Activated T-cell treated with anti-CD3 and anti-CD28 coated beads, Interleukin-2, amount 50 U/mL, for 48 hours (primary cell): ENCODE measurements at places on chromosomes 4 and X.

GRCh38 chr4:47836641-47837093, 1.2 kb downstream of the CORIN start:
- peak; percentile 75 for DNase-seq

GRCh38 chr4:31366041-31366440, 645.9 kb downstream of the PCDH7 start:
- no peak for DNase-seq

DNA sequence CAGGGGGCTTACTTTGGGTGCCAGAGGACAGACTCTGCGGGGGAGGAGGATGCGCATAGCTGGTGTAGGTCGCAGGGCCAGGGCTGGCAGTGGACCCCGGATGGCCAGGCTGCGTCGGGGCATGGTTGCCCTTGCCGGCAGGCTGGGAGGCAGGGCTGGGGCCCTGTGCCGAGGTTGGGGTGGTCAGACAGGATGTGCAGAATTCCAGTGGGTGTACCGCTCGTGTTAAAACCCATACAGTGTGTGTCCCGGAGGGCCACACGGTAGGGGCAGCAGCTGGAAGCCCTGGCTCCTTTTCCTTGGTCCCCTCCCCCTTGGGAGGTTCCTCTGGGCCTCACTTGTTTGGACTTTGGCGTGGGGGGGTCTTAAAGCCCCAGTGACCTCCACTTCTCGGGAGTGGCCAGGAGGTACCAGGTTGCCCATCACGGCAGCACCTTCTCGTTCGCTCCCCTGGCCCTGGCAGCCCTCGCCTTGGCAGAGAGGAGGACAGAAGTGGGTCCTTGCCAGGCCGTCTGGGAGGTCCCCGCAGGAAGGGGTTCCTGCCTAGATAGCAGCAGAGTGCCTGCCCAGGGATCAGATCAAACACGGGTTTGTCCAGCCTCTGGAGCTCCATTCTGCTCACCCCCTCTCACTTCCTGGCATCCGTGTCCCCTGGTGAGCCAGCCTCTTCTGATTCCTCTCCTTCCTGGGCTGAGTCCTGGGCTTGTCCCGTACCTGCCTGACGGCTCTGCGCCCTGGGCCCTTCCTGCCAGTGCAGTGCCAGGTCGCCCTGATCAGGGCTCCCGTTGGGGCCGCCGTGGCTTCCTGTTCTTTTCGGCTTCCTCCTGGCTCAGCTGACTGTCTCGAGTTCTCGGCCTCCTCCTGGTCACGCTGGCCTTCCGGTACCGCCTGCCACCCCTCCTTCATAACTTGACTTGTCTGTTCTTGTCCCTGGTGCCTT, 56.7 kb upstream of the HGFAC start:
- DNase-seq = no peak

- peak; percentile 76 for DNase-seq
Measured at GRCh38 chrX:69285881-69286564, 120.8 kb upstream of the PJA1 start.

- no peak for DNase-seq
Measured at GRCh38 chr4:149311076-149311475, 504.6 kb downstream of the IQCM start.

- peak; percentile 92 for DNase-seq
Measured at GRCh38 chrX:119852382-119853353, at the start of gene UPF3B. UPF3B (minus strand) TSS chrX:119852963; CDS start chrX:119852928, 35 bp downstream.

DNA sequence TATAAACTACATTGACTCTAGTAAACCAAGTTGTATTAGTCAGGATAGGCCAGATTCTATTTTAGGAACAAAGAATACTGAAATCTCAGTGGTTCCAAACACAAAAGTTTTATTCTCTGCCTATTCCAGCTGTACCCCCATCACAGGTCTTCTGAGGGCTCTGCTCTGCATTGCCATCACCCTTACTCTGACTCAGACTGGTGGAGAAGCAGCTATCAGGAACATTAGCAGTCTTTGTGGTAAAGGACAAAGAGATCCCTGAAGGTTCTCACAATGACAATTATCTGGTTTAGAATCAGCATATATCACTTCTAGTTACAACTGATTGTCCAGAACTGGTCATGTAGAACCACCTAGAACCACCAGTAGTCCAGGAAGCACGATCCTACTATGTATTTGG, 251.1 kb downstream of the GLUD2 start:
- no peak for DNase-seq

- no peak for DNase-seq
Measured at GRCh38 chr4:86174506-86174905, 185.3 kb downstream of the MAPK10 start.

GRCh38 chr4:952881-953573, 20.3 kb downstream of the DGKQ start:
- DNase-seq = no peak

GRCh38 chr4:165016971-165017370, 14.8 kb upstream of the TRIM60 start:
- no peak for DNase-seq

DNA sequence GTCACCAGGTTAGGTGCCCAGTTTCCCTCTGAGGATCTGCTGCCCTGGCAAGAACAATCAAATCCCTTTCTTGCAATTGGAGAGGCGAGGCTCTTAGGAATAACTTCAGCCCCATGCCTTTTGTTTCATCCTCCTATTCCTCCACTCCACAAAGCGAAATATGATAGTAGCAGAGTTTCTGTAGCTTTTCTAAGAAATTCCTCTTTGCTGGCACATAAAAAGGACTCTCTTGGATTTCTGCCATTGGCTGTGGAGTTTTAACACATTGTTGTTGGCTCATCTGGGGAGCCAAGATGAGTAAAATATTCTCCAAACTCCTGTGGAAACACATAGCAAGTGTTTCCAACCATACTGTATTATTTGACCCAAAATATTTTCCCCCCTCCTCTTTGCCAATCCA, 11.0 kb upstream of the ADGRG2 start:
- no peak for DNase-seq

GRCh38 chr4:183408796-183409195, 35.6 kb upstream of the CDKN2AIP start:
- no peak for DNase-seq

DNA sequence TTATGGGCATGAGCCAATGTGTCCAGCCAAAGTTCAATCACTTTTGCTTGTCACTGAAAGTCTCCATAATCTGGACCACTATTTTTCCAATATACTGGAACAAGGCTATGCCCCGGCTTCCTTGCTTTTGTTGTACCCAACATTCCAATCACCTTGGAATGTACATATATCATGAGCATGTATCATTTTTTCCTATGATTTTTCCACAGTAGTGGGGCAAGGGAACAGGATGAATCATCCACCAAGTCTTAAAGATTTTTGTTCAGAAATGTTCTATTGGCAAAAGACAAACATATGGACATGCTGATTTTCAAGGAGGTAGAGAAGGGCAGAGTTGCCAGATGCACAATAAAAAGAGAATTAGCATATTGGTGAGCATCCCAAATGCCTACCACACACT, 548.1 kb upstream of the INTU start:
- DNase-seq = no peak

DNA sequence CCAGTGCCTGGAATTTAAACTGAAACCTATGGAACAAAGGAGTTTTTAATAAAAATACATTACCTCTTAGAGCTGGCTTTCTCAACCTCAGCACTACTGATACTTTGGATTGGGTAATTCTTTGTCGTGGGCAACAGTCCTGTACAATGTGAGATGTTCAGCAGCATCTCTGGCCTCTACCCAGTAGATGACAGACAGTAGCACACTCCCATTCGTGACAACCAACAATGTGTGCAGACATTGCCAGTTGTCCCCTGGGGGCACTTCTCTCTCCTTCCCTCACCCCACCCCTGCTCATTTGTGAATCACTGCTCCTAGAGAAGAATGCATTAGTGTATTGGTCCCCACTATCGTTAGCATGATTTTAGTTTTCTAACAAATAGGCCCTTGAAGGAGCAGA, 16.2 kb downstream of the GPAT3 start:
- no peak for DNase-seq

GRCh38 chr4:110654254-110654635, 31.4 kb upstream of the PITX2 start:
- no peak for DNase-seq

DNA sequence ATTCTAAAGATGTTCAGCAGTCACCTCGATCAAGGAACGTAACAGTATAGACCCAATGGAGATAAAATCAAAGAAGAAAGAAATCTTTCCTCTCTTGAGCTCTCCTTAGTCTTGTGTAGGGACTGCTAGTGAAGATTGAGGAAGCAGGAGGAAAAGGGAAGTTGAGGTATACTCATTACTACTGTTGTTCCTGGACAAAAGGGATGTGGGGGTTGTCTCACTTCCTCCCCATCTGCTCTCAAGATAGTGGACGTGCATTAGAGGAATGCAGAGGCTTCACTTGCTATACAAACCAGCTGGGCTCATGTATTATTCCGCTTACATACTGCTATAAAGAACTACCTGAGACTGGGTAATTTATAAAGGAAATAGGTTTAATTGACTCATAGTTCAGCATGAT, 208.9 kb upstream of the ARHGEF9 start:
- no peak for DNase-seq

DNA sequence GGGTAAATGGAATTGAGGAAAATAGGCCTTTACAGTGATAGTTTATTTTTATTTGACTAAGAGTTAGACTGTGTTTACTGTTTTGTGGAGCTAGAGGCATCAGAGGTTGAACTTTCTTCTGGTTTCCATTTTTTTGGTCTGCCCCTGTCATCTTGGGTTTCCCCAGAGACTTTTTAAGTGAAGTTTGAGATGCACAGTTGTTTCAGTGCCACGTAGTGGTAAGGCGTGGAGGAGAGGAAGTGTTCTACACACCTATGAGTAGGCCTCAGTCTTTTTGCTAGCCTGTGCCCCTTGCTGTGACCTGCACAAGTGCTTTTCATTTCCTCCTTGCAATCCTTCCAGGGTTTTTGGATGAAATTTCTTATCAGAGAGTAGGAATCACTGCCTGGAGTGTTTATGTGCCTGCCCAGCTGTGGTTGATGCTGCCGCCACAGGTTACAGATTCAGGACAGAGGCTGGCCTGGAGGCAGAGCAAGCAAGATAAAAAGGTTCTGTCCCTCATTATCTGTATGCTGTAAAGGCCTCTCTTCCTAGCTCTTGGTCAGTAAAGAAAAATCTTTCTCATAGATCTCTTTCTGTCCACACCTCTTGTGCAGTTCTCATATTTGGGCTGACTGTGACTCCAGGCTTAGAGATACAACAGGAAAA, 12.5 kb upstream of the HSFX4 start:
- no peak for DNase-seq

DNA sequence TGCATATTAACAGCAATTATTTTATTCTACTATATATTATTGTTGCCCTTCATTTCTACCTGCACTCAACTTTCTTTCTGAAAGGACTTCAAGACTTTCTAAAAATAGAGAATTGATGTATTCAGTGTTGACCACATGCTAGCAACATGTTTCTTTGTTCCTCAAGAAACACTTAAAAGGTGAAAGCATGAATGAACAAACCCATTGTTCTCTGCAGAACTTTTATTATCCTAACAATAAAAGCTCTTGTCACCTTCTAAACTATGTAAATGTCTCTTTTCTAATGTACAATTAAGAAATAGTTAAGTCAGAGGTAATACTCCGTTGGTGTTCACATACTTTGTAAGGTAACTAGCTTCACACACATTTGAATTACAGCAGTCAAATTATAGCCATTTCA, 638.7 kb downstream of the FSTL5 start:
- DNase-seq = no peak

- DNase-seq = no peak
Measured at GRCh38 chr4:151940291-151940690, 179.5 kb upstream of the GATB start.

- DNase-seq = no peak
Measured at GRCh38 chr4:67575232-67576058, 16.9 kb downstream of the STAP1 start.

DNA sequence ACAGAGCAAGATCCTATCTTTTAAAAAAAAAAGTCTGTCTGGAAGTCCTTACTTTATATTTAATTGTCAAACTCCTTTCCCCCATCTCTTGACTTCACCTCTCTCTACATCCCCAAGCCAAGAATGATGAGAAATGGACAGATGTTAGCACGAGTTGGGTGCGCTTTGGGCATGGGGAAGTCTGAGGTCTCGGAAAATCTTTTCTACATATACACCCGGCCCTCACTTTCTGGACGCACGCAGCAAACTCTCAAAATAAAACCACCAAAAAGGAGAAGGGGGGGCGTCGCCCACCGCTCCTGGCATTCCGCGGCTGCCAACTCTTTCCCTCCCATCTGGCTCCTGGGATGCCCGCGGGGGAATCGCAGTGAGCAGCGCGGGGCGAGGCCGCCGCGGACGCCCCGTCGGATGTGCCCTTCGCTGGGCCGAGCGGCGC, 756 bp downstream of the IGFBP7 start:
- no peak for DNase-seq
